ENCODE measurements at places on chromosomes 1 and 21.

- peak; percentile 73 for DNase-seq
Measured at GRCh38 chr1:43344267-43344850, 6.7 kb downstream of the MPL start.

DNA sequence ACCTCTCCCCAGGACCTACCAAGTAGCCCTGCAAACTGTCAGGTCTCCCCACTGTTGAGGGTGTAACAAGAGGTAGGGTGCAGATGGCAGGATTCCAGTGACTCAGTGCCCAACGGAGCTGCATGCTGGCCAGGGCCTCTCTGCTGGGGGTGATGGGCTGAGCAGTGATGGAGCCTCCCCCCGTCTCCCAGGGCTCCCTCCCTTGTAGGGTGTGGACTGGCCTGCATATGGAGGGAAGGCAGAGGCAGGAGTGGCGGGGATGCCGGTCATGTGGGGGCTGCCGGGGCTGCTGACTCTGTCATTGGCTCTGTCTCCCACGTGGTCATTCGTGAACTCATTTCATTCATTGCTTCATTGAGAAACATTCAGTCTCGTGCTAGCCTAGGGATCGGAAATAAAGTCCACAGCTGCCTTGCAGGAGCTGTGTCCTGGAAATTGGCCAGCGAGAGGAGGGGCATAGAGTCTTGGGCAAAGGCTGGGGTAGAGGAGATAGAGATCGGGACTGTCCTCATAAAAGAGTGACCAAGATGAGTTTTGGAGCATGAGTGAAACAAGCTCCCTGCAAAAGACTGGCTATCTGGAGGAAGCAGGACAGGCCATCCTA, 22.9 kb upstream of the DISP3 start:
- no peak for DNase-seq

DNA sequence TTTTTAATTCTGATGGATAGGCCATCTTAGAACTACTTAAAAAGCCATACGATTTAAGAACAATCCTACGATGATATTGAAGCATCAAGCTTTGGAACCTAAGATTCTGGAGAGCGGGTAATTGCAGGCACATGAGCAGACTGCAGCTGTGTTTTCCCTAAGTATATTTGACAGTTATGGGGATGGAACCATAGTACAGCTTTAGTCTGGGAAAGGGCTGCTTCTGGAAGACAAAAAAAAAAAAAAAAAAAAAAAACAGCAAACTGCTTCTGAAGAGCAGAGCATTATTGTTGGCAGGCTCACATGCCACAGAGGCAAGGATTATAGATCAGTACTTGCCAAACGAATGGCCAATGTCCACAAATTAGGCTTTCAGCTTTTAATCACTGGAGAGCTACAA, 1618.7 kb downstream of the AMY1C start:
- DNase-seq = no peak

- DNase-seq = no peak
Measured at GRCh38 chr1:222697826-222698225, 14.5 kb downstream of the AIDA start.

DNA sequence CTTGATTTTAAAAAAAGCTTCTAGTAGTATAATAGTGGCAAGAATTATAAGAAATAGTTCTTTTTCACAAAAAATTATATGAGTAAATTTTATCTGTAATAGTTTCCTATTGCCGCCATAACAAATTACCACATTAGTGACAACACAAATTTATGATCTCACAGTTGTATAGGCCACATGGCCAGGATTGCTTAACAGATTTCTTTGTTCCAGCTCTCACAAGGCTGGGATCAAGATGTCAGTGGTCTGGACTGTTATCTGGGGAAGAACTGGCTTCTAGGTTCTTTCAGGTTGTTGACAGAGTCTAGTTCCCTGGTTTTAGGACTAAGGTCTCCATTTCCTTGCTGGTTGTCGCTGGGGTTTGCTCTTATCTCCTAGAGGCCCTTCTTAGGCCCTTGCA, 236.4 kb downstream of the USP25 start:
- DNase-seq = no peak

DNA sequence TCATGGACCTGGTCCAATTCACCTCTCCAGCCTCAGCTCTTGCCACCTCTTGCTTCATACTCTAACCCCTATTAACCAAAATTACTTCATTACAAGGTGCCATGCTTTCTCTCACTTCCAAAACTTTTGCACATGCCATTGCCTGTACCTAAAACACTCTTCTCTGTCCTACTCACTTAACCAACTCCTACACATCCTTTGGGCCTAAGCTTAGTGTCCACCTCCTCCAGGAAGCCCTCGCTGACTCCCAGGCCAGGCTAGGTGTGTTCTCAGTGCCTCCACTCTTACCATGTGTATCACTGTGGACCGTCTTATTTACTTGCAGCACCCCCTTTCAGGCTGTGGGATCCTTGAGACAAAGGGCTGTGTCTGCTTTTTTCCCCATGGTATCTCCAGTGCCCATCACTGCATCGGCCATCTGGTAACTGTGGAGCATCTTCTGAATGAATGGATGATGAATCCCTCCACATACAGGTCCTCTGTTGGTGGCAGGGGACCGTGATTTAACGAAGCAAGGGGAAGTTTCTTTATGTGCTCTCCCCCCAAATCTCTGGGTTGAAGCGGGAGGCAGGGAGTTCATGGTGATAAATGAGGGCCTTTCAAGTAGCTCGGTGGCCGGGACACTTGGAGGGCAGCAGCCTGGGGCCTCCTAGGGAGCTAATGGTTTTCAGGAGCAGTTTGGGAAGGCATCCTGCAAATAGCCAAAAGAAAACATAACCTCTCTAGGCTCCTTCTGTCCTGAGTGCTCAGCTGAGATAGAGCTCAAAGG, 111.9 kb downstream of the TRABD2B start:
- no peak for DNase-seq

DNA sequence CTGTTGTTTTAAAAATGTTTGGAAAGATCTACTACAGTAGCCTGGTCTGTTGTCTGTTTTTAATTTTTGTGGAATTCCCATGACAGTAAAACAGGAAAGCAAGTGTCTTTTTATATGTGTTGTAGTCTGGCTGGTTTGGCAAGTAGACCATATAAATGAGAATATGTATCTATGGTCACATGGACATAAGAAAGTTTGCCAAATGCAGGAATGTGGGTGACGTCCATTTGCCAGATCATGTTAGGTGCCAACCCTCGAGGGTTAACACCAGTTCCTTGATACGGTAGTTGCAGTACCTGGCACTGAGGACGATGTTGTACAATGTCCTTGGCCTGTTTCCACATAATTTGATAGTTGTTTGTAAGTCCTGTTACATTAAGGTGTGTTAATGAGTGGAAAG, 6.2 kb downstream of the DAP3 start:
- no peak for DNase-seq

GRCh38 chr1:162756523-162756922, 34.0 kb upstream of the HSD17B7 start:
- no peak for DNase-seq

GRCh38 chr1:192951691-192952460, 107.3 kb downstream of the UCHL5 start:
- no peak for DNase-seq
